ENCODE measurements at places on chromosomes 3 and 15.

DNA sequence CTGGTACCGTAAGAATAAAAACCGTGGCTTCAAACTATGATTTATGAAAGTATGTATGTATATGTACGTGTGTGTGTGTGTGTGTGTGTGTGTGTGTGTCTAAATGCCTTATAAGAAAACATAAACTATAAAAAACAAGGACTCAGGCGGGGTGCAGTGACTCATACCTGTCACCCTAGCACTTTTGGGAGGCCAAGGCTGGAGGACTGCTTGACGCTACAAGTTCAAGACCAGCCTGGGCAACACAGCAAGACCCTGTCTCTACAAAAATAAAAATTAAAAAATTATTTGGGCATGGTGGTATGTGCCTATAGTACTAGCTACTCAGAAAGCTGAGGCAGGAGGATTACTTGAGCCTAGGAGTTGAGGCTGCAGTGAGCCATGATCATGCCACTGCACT, 29.1 kb downstream of the CCPG1 start:
- DNase-seq: no peak

DNA sequence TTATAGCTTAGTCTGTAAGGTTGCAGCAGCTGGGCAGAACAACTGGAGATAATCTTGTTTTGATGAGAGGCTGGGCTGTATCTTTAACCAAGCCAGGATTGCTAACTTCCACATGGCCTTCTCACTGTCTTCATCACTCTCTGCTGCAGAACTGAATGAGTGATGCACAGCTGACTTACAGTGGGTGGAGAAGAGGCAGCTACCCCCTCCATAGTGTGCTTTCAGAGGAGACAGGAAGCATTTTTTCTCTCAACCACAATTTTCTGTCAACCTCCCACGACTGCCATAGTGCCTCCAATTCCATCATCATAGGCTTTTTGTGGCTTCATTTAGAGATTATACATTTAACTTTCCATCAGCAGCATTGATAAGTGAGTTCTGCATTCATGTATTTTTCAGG, 168.2 kb downstream of the CLSTN2 start:
- DNase-seq: no peak

DNA sequence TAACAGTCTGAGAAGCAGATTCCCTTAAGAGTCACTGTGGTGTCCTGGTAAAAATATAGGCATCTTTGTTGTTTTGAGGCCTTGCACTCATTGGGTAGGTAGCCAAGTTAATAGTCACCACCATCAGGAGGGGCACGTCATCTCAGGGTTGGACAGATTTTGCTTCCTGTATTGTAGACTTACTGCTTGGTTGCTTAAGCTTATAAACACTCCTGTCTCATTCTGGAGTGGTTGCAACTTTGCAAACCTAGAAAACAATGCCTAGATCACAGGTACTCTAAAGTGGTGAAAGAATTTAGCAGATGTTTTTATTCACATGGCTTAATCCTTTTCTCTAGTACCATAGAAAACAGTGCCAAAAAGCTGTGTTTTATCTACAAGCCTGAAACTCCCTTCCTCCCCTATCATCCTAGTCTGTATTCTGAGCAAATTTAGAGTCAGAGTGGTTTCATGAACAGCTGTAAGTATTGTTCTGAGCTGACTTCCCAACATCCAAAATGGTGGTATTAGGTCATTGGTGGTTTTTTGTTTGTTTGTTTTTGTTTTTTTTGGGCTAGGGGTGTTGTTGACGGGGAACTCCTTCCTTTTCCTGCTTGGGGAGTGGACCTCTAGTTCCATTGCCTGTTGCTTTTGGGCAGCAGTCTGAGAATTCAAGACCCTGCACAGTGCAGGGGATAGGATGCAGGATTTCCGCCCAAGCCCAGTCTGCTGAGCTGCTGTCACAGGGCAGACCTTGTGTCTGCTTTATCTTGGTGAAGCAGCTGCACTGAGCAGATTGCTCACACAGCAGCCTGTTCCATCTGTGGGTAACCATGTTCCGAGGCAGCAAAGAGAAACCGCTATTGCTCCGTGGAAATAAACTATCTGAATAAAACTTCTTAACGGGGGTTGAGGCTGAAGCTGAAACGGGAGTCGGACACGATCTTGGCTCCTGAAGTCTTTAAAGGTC, 202.0 kb downstream of the AKAP13 start:
- no peak for DNase-seq

DNA sequence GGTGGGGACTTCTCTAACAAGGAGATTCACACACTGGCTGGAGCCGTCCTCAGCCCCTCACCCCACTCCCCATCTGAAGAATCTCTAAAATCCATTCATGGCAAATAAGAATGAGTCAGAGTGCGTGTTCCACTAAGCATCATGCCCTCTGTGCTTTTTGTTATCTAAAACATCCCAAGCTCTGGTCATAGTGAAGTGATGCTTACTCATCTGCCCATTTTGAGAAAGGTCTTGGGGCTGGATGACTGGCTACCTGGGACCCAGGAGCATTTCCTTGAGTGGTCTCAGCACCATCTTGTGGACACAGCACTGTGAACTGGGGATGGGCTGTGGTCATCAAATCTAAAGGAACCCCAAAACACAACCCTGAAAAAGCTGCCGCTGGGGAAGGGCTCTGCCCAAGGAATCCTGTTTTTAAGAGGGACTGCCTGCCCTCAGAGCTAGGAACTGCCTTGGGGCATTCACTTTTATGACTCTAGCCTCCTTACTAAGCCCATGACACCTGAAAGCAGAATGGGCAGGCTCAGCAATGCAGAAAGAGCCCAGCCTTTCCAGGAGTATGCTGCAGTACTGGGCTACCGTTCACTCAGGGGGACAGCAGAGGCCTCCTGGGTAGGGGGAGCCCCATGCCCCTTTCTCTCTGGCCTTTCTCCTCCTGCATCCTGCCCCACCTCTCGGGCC, 53.5 kb downstream of the ZBTB38 start:
- no peak for DNase-seq

Measured in NCI-H2029 treated with DMSO at 0.1 percent for 48 hours (cell line).